ENCODE measurements at places on chromosomes 2 and 18.

DNA sequence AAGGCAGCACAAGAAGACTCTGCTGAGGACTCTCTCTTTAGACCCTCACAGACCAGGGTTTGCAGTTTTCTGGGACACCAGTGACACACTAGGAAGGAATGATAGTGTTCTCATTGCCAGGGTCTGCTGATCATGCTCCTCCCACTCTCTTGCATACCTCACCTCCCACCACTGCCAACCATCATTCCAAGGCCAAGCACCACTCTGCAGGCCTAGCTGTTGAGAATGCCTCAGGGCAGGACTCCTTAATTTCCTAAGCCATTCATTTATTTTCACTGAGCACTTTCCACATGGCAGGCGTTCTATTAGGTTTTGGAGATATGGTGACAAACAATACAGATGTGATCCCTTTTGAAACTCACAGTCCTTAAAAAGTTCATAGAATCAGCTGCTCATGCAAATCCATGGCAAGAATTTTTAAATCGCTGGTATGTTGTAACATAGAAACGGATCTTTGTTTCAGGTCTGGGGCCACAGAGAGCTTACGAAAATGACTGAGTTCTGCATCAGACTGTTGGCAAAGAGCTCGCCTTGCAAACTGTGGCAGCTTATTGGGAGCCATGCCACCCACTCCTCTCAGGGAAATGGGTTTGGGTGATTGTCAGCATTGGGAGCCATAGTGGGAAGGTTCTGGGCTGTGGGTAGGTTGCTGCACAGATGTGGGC is 78.5 kb downstream of the XDH start:
- peaks cover 10% of the 10 kb centered on the region for H3K27me3 ChIP-seq
- DNase-seq: no peak
- H3K36me3 ChIP-seq: peaks cover 3% of the 10 kb centered on the region
- no peak overlapping the region for H3K27ac ChIP-seq

DNA sequence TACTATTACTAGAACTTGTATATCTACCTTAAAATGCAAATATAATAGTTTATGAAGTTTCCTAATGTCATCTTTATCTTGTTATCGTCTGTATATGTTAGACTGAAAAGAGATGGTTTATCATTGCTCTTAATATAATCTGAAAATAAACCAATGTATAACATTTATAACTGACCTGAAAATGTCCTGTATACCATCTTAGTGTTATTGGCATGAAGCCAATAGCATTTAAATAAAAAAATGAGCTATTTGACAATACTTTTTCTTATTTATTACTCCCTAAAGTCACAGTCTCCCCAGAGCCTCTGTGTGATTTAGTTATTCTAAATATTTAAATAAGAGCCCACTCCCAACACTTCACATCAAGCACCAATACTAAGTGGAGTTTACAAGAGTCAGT is 1.8 kb downstream of the VWC2L start:
- DNase-seq: no peak
- no peak overlapping the region for H3K27ac ChIP-seq
- no peaks in the 10 kb centered on the region for H3K36me3 ChIP-seq
- H3K27me3 ChIP-seq: peaks cover 17% of the 10 kb centered on the region
- H3K4me1 ChIP-seq: no peaks in the 10 kb centered on the region

DNA sequence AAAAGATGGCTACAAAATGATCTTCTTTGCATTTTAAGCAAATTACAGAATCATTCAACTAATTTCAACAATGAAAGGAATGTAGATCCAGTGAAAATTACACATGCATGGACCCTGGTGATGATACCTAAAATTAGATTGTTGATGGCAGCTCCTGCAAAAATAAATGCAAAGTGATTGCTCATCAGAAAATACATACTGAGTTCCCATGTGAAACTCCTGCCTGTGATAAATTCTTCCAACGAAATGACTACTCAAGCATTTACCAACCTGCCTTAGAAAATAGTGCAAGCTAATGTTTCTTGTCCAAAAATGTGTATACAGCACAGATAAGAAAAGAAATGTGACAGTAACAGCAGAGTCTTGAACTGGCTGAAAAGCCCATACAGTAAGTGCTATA is 300.0 kb upstream of the REV1 start:
- peaks cover 2% of the 10 kb centered on the region for H3K27me3 ChIP-seq
- no peak overlapping the region for H3K4me3 ChIP-seq
- no peak overlapping the region for H3K27ac ChIP-seq
- peaks cover 31% of the 10 kb centered on the region for H3K4me1 ChIP-seq
- no peak for DNase-seq
- peaks cover 44% of the 10 kb centered on the region for H3K36me3 ChIP-seq

DNA sequence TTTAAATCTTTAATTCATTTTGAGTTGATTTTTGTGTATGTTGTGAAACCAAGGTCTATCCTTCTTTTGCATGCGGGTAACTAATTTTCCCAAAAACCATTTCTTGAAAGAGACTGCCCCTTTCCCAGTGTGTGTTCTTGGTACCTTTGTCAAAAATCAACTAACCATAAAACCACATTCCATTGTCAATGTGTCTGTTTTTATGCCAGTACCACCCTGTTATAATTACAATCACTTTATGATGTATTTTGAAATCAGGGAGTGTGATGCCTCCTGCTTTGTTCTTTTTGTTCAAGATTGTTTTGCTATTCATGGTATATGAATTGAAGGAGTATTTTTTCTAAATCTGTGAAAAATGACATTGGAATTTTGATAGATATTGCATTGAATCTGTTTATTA is 689.6 kb downstream of the TSN start:
- DNase-seq: no peak
- H3K4me1 ChIP-seq: no peaks in the 10 kb centered on the region
- H3K27ac ChIP-seq: no peak overlapping the region
- H3K36me3 ChIP-seq: no peaks in the 10 kb centered on the region

GRCh38 chr2:145228506-145228905 is 708.6 kb upstream of the ZEB2 start:
- H3K36me3 ChIP-seq: no peaks in the 10 kb centered on the region
- no peaks in the 10 kb centered on the region for H3K27me3 ChIP-seq
- no peak overlapping the region for H3K4me3 ChIP-seq

DNA sequence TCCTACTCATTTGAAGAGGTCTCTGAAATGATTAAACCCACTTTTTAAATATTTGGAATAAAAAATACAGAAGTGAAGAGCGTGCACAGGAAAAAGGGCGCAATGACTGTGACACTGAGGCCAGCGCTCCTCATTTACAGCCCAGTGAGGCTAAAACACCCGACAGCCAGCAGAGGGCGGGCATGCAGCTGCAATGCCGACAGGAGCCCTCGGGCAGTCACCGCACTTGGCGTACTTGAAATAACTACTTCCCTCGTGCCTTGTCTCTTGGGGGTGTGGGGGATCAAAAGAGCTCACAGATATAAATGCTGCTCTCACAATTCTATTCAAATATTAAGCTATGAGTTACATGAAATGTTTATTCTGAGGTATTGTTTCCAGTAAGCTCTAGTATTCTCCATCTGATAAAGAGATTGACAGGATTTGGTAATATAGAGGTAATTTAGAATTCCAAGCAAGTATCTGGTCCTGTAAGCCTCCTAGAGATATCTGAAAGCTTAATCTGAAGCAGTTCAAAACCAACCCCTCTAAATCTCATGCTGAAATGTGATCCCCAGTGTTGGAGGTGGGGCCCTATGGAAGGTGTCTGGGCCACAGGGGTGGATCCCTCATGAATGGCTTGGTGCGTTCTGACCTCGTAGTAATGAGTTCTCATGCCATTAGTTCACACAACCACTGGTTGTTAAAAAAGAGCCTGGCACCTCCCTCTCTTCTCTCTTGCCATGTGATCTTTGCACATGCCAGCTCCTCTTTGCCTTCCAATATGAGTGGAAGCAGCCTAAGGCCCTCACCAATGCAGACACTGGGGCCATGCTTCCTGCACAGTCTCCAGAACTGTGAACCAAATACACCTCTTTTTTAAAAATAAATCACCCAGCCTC is 93.6 kb downstream of the ZAP70 start:
- H3K4me3 ChIP-seq: no peak overlapping the region
- no peaks in the 10 kb centered on the region for H3K4me1 ChIP-seq
- peaks cover 20% of the 10 kb centered on the region for H3K36me3 ChIP-seq
- peak; percentile 82 for DNase-seq
- H3K27ac ChIP-seq: no peak overlapping the region
- H3K27me3 ChIP-seq: no peaks in the 10 kb centered on the region

DNA sequence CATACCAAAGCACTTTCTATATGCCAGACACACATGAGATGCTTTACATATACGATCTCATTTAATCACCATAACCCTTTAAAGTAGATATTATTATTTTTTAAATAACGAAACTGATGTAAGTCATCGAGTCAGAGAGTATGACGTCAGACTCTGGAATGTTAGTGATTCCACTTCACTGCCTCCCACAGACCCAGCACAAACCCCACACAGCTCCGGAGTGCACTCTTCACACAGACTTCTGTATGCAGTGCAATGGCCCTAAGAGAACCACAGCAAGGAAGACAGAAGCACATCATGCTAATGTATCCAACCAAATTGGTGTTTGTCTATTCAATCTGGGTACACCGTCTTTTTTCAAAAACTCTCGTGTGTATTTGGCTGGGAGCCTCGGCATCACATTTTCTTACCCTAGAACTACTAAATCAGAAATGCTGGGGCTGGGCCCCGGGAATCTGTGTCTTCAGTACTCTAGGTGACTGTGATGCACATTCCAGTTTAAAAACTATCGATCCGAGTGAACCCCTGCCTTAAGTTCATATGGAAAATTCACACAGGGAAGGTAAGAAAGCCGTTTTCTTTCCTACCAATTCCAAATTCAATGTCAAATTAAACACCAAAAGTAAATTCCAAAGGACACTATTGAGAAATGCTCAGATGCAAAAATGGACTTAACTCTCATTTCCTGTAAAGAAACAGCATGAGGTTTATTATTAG is 117.7 kb upstream of the ACVR1C start:
- H3K4me3 ChIP-seq: no peak overlapping the region
- H3K27ac ChIP-seq: peak overlapping the region; percentile 1
- H3K36me3 ChIP-seq: peaks cover 45% of the 10 kb centered on the region
- peaks cover 4% of the 10 kb centered on the region for H3K27me3 ChIP-seq

- no peak overlapping the region for H3K27ac ChIP-seq
- no peak overlapping the region for H3K4me3 ChIP-seq
- DNase-seq: no peak
- H3K27me3 ChIP-seq: peaks cover 7% of the 10 kb centered on the region
- H3K4me1 ChIP-seq: peaks cover 53% of the 10 kb centered on the region
These were observed 71.7 kb downstream of the GALNT14 start for GRCh38 chr2:31066551-31066950.

DNA sequence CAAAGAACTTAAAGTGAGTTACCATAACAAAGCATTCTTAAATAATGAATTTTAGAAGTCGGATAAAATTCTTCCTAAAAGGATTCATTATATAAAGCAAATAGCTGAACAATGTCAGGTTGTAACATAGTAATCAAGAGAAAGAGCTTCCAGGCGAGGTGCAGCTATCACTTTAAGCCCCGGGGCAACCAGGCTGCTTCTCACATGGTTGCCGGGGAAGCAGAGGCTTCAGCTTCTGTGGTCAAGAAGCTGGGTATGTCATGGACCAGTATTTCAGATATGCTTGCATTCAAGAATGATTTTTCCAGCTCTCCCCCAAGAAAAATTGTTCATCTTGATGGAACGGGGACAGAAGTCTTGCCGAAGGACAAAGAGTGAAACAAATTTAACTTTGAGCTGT is 23.6 kb upstream of the KYNU start:
- no peak for DNase-seq
- peaks cover 7% of the 10 kb centered on the region for H3K4me1 ChIP-seq
- H3K36me3 ChIP-seq: no peaks in the 10 kb centered on the region
- H3K27ac ChIP-seq: no peak overlapping the region
- no peak overlapping the region for H3K4me3 ChIP-seq

- peak overlapping the region; percentile 69 for H3K4me3 ChIP-seq
- peaks cover 8% of the 10 kb centered on the region for H3K27me3 ChIP-seq
- H3K36me3 ChIP-seq: peaks cover 2% of the 10 kb centered on the region
- H3K27ac ChIP-seq: peak overlapping the region; percentile 87
- DNase-seq: no peak
These were observed 189.9 kb downstream of the SH3RF3 start for GRCh38 chr2:109318949-109319342.

DNA sequence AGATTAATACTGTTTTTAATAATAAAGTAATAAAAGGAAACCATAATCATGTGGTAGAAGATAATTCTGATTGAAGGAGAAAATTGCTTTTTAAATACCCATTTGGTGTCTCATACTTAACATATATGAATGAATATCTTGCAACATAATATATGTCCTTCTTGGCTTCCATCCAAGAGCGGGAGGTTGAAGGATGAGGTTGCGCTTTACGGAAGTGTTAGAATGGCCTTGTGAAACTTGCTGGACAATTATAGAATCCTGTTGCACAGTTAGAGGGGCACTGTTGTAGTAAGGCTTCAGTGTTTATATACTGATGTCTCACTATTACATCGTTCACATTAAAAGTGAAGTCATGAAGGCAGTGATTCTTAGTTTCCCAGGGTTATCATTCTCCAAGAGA is 9.4 kb downstream of the INSIG2 start:
- H3K27me3 ChIP-seq: no peaks in the 10 kb centered on the region
- no peak overlapping the region for H3K27ac ChIP-seq
- no peak overlapping the region for H3K4me3 ChIP-seq
- no peak for DNase-seq

DNA sequence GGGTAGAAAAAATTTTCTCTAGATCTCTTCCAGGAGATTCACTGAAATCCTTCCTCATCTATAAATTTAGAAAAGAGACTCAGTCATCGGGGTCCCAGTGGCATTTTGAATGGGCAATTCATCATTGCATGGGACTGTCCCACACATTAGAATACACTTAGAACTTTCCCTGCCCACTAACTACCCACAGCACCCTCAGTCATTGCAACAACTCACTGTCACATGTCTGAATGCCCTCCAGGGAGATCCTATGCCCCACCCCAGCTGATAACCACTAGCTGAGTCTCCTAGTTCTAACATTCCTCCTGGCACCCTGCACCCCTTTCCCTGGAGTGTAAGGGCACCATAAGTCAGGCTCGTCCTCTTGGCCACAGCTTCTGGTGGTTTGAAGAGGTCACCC is 89.6 kb downstream of the INSIG2 start:
- H3K36me3 ChIP-seq: no peaks in the 10 kb centered on the region
- H3K27ac ChIP-seq: no peak overlapping the region

DNA sequence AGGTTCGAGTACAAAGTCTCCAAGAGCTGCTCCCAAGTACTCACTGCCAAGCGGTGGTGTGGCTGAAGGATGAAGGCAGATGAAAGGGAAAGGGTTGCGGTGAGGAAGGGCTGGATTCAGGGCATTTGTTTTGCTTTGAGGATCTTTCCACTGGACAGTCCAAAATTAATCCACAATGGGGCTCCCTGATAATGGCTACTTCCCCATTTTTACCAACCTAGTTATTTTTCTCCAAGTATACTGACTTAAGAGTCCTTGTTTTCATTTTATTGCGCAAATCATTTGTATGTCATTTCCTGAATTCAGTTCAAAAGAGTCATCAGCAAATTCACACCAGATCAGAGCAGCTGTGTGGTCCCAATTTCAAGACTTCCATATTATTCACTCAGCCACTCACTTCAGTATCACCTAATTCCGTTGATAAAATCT is 464 bp upstream of the SESTD1 start:
- no peak for DNase-seq
- peak overlapping the region; percentile 74 for H3K27ac ChIP-seq
- peaks cover 22% of the 10 kb centered on the region for H3K4me1 ChIP-seq
- peaks cover 11% of the 10 kb centered on the region for H3K36me3 ChIP-seq
- peaks cover 12% of the 10 kb centered on the region for H3K27me3 ChIP-seq

GRCh38 chr2:32523686-32524085 is 104.2 kb upstream of the TTC27 start:
- no peak for DNase-seq
- H3K36me3 ChIP-seq: peaks cover 45% of the 10 kb centered on the region
- H3K4me1 ChIP-seq: no peaks in the 10 kb centered on the region
- no peaks in the 10 kb centered on the region for H3K27me3 ChIP-seq
- H3K4me3 ChIP-seq: no peak overlapping the region

- H3K27ac ChIP-seq: no peak overlapping the region
- no peaks in the 10 kb centered on the region for H3K36me3 ChIP-seq
- no peaks in the 10 kb centered on the region for H3K4me1 ChIP-seq
- no peak for DNase-seq
These were observed 26.3 kb upstream of the CASP8 start for GRCh38 chr2:201233812-201234662.

Data from nephron progenitor cell (in vitro differentiated cells).